ENCODE measurements at places on chromosomes 3 and 15. TPM values are rescaled to one million over a fixed set of nuclear protein-coding genes. Genes with fewer than 3 reads are reported as not detected.

GRCh38 chr3:95151590-95151989 lies 1088.7 kb downstream of the NSUN3 start:
- no peaks in the 10 kb centered on the region for H3K36me3 ChIP-seq
- H3K27ac ChIP-seq = no peak overlapping the region
- H3K4me3 ChIP-seq = no peak overlapping the region

DNA sequence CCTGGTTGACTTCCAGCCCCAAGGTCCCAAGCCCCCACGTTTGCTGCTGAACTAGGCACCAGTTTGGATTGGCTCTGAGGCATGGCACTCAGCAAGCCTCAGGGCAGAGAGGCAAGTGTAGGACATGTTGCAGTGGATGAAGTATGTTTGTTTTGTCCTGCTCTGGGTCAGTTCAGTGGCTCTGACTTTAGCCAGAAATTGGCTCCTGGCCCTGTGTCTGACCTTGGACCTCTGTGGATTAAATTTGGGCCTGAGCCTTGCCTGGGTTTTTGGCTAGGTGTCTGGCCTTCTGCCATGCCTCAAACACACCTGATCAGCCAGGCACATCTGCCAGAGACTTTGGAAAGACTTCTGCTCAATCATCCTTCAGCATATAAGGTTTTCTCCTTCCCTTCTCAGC lies 3.6 kb upstream of the MRAS start:
- H3K4me3 ChIP-seq = no peak overlapping the region
- no peaks in the 10 kb centered on the region for H3K27me3 ChIP-seq
- H3K27ac ChIP-seq = no peak overlapping the region
- DNase-seq = no peak

DNA sequence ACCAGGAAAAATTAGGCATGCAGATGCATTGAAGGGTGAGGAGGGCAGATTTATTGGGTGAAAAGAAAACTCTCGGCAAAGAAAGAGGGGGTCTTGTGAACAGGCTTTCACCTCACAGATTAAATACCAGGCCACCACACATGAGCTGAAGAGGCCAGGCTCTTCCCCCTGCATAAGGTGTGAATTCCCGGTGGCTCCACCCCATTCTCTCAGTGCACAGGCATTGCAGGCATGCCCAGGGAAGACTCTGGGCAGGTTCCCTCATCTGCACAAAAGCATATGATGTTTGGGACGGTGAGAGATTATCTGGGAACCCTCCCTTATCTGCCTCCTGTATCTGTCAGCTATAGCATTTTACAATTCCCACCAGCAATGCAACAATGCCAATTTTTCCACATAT lies 7.2 kb upstream of the SLC35G2 start:
- no peak for DNase-seq
- H3K27ac ChIP-seq = no peak overlapping the region
- no peak overlapping the region for H3K4me3 ChIP-seq
- no peaks in the 10 kb centered on the region for H3K4me1 ChIP-seq

Gene ATP10A
- total RNA-seq = 32.9 TPM

Gene INAFM2
- total RNA-seq = 16.8 TPM

Data from osteoblast (primary cell).